ENCODE measurements at places on chromosomes 11 and 22. TPM values are rescaled to one million over a fixed set of nuclear protein-coding genes. Genes with fewer than 3 reads are reported as not detected.

GRCh38 chr11:64656862-64657261 lies 65.8 kb downstream of the SLC22A12 start:
- DNase-seq, result no peak

GRCh38 chr22:38086001-38086845 lies 2.2 kb upstream of the SLC16A8 start:
- no peak for DNase-seq

Gene ABTB2
- 5.1 TPM for polyA plus RNA-seq

GRCh38 chr11:96306933-96307775 lies 35.8 kb downstream of the MAML2 start:
- DNase-seq, result peak; percentile 95

GRCh38 chr11:76160856-76161255 lies 45.4 kb downstream of the WNT11 start:
- no peak for DNase-seq

DNA sequence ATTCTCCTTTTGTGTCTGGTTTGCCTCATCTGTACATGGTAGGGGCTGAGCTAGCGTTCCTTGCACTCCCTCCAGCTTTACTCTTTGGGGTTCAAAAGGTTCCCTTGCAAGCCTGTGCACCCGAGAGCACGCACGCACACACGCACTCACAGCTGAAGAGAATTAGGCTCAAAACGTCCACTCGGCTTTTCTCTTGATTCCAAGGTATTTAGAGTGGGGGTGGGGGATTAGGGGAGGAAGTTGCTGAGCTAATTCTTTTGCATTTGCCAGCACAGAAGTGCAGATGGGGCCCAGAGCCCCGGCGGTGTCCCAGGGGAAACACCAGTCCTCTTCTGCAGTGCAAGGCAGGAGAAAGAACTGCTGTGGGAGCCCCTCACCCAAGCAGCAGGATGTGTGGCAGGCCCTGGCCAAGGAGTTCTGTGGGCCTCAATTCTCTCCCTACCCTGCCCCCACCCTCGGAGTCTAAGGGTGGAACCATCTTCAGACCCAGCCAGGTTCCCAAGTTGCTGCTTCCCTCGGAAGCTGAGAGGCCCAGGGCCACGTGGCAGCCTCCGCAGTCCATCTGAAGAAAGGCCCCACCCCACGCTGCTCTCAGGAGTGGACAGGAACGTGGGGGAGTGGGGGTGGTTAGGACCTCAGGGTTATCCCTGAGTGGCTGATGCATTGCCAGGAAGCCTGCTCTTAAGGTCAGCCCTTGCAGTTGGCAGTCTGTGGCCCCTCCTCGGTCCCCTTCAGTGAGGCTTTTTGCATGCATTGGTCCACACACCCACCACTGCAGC lies 3.8 kb upstream of the KCNQ1OT1 start:
- DNase-seq, result peak; percentile 46

- no peak for DNase-seq
Observed at GRCh38 chr11:133541021-133541719, 8.9 kb upstream of the OPCML start.

GRCh38 chr11:95849087-95849825 lies 59.0 kb downstream of the CEP57 start:
- peak; percentile 42 for DNase-seq

GRCh38 chr22:37145180-37146050 lies 4.3 kb downstream of the IL2RB start:
- no peak for DNase-seq

GRCh38 chr22:23608583-23608982 lies 23.5 kb downstream of the DRICH1 start:
- DNase-seq, result no peak

Gene MS4A12
- polyA plus RNA-seq, result not detected

DNA sequence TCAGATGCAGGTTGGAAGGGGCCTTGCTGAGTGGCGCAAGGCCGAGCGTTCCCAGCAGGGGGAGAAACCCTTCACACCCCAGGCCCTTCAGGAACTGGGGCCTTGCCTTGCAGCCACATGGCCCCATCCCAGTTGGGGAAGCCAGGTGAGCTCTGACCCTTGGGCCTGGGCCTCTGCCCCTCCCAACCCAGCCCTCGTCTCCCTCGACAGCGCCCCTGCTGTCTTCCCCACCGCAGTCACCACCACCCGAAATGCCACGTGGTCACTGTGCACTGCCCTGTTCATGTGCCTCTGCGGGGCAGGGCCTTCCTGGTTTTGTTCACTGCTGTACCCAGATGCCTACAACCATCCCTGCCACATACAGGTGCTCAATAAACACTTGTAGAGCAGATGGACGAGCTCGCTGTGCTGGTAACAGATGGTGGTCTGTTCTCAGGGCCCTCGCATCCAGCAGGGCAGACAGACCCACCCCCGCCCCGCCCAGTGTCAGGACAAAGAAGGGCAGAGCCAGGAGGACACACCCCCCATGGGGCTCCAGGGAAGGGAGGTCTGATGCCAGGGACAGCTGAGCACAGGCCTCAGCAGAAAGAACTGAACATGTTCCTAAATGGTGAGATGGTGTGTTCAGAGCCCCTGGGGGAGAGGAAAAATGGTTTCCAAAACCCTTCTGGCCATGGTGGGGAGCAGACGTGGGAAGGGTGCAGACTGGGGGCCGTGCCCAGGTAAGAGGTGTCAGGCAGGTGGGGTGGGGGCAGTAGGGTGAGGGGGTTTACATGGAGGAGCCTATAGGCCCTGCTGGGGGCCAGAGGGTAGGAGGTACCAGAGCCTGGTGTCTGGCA lies 3.7 kb downstream of the POLR2L start:
- DNase-seq, result no peak

Gene OR52H1
- polyA plus RNA-seq, result not detected

- no peak for DNase-seq
Observed at GRCh38 chr22:30801695-30802094, 107.0 kb downstream of the OSBP2 start.

Gene MS4A1
- polyA plus RNA-seq, result 0.41 TPM

DNA sequence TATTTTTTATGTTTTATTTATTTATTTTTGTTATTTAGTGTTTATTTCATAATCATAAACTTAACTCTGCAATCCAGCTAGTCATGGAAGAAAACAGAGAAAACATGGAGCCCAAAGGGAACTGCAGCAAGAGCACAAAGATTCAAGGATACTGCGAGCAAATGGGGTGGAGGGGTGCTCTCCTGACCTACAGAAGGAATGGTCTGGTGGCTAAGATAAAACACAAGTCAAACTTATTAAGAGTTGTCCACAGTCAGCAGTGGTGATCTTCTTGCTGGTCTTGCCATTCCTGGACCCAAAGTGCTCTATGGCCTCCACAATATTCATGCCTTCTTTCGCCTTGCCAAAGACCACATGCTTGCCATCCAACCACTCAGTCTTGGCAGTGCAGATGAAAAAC lies 36.7 kb downstream of the STIM1 start:
- DNase-seq, result no peak

DNA sequence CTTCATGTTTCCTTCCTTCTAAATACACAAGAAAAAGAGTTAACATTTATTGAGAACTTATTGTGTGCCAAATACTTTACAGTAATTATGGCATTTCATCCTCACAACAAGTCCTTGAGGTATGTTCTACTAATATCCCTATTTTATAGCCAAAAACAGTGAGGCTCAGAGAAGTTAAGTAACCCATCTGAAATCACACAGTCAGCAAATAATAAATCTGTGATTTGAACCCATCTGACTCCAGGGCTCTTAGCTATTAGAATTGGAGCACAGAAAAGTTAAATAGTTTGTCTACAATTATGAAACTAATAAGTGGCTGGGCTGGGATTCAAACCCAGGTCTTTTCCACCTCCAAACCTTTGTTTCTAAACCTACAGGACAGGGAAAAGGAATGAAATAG lies 36.5 kb upstream of the MYOD1 start:
- no peak for DNase-seq

Gene PHOX2A
- polyA plus RNA-seq, result 0.20 TPM

GRCh38 chr11:20671856-20672546 lies 2.6 kb downstream of the NELL1 start:
- no peak for DNase-seq

GRCh38 chr22:50030297-50031188 lies 18.0 kb upstream of the IL17REL start:
- peak; percentile 38 for DNase-seq

GRCh38 chr11:94379613-94380012 lies 21.6 kb downstream of the GPR83 start:
- DNase-seq, result no peak

- no peak for DNase-seq
Observed at GRCh38 chr11:57552479-57552878, 15.0 kb downstream of the UBE2L6 start.

DNA sequence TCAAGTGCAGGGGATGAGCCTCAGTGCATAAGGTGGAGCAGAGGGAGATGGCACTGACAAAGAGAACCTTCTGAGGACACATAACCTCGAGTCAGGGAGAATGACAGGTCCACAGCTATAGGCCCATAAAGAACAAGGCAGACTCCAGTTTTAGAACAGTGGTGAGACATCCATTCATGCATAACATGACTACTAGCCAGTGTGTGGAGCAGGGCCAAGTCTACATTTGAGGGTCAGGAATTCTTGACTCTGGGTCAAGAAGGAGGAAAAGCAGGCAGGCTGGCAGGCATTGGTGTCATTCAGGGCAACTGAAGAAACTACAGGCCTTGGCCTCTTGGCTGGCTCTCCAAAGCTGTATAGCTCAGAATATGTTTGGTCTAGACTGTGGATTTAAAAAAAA lies 54.9 kb downstream of the MTNR1B start:
- no peak for DNase-seq

Gene PATE3
- polyA plus RNA-seq, result not detected

Gene SBF2
- 61.2 TPM for polyA plus RNA-seq

GRCh38 chr22:24481641-24482040 lies 13.5 kb upstream of the UPB1 start:
- DNase-seq, result no peak

- no peak for DNase-seq
Observed at GRCh38 chr11:125350206-125351032, 145.6 kb downstream of the FEZ1 start.

DNA sequence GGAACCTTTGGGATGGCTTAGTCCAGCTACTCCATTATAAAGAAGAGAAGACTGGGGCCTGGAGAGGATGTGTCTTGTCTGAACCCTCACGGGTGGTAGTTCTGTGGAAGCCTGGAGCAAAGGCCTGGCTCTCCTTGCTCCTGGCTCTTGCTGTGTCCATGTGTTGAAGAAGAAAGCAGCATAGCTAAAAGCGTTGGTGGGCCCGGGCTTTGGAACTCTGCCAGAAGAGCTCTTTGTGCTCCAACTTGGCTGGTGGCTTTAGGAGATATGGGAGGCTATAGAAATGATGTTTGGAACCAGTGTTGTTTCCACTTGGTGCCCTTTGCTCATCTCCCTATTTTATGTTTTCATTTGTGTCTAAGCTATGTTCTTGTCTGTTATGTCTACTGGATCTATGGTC lies 131.1 kb downstream of the DBX1 start:
- DNase-seq, result no peak

DNA sequence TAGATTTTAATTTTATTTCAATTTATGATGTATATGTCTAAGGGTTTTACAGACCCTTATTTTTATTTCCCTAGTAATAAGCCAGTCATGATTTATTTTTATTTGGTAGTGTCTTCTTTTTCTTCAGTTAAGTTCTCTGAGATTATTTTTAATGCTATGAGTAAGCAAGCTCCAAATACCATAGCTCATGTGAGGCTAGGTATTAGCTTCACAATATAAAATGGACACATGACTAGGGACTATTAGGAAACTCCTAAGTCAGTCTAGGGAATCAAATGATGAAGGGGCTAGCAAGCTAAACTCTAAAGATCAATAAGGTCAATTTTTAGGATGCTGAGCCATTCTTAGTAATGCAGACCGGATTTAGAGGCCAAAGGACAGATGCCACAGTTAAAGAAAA lies 45.9 kb downstream of the CKAP5 start:
- DNase-seq, result no peak

DNA sequence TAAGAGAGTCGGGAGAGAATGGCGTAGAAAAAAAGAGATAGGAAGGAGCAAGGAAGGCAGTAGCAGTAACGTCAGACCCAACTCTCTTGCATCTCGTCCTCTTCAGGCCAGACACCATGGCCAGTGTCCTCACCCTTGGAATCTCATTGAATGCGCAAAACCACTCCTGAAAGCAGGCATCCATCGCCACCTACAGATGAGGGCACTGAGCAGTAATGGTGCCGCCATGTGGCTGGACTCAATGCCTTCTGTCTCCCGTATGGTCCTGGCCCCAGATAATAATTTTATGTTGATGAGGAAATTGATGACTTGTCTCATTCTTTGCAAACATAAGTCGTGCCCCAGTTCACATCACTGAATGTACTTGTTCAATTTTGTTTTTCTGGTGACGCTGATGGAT lies 17.8 kb upstream of the ALX4 start:
- no peak for DNase-seq

- DNase-seq, result no peak
Observed at GRCh38 chr11:11510939-11511338, 110.9 kb downstream of the GALNT18 start.

- DNase-seq, result no peak
Observed at GRCh38 chr11:69250186-69251056, 43.5 kb upstream of the MYEOV start.

- no peak for DNase-seq
Observed at GRCh38 chr11:126443120-126443519, 87.6 kb downstream of the ST3GAL4 start.

DNA sequence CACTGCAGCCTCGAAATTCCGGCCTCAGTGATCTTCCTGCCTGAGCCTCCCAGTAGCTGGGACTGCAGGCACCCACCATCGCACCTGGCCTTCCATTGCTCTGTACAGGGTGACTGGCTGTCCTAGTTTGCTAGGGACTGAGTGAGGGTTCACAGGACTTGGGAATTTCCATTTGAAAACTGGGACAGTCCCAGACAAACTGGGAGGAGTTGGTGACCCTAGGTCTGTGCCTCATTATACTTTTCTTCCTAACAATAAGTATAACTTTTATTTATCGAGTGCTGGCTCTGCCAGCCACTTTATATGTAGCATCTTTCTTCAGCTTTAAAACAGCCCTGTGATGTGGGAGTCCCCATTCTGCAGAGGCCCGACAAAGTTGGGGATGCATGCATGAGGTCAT lies 25.5 kb downstream of the TCP11L1 start:
- DNase-seq, result no peak

Gene HEPN1
- not detected for polyA plus RNA-seq

DNA sequence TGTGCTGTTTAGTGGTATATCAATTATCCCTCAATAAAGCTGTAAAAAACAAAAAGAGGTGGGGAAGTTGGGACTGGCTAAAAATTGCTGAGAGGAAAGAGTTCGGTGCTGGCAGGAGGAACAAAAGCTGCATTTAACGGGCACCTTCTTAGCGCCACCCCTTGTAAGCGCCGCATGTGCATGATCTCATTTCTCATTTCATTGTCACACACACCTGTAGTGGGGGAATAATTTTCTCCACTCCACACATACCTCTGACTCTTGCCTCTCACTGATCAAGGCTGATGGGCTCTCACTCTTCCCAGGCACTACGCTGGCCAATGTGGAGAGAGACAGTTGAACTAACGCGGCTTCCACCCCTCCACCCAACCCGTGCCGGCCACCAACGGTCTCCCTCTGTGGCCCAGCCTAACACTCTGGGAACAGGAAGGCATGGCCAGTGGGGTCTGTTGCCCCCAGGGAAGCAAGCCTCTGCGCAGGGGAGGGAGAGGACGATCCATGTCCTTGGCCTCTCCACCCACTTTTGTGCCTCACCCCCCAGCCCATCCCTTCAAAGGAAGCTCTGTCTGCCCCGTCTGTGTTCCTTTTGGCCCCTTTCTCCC lies 186.7 kb upstream of the SYT13 start:
- no peak for DNase-seq

- DNase-seq, result no peak
Observed at GRCh38 chr11:119263352-119263940, 53.5 kb downstream of the MCAM start.

Gene MAPK8IP2
- 1.1 TPM for polyA plus RNA-seq

Data from right lung (tissue), 10 donors.